ENCODE measurements at places on chromosomes 1 and 21.
A peak's percentile ranks its signal among the peaks of the same experiment; 100 is the strongest.

GRCh38 chr1:85692730-85693314 is 15.4 kb downstream of the ZNHIT6 start:
- DNase-seq: peak; percentile 8

GRCh38 chr21:29033871-29034270 is 9.4 kb downstream of the USP16 start:
- DNase-seq: no peak

DNA sequence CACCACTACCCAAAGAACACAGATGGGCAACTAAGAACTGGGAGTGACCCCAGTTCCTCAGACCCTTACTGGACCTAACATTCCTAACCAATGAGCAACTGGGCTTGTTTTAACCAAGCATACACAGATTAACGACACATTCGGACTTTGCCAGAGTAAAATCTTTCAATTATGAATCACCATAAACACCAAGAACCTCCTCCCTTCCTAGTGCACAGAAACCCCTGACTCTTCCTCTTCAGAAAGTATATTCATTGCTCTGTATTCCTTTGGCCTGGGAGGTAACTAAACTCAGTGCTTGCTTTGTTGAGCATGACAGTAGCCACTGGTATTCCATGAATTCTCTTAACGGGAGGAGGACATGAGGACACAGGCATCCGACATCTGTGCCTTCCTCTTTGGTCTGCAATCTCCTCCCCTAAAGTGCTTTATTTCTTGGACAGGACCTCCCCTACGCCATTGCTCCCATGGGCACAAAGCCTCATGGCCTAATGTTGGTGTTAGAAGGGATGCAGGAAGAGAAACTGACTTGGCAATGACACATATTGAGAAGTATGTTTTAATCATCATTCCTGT is 42.7 kb downstream of the SEC16B start:
- DNase-seq: no peak

GRCh38 chr1:228139406-228139930 is 611 bp upstream of the GUK1 start:
- no peak for DNase-seq

- DNase-seq: no peak
Observed at GRCh38 chr1:155529929-155530328, 32.7 kb downstream of the ASH1L start.

DNA sequence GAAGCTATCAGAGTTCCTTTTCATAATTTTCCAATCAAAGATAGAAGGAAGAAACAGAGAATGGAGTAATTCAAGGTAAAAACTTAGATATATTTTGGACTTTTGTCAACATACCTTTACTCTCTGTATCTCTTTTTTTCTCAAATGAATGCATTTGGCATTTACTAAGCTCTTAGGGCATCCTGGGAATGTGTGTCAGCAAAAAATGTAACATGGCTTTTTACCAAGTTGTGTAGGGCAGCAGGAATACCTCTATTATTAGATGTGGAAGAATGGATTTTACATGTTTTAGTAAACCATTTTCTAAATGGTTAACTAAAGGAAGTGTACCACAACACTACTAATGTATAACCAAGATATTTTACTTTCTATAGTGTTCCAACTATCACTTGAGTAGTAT is 4.2 kb upstream of the COL11A1 start:
- DNase-seq: no peak

- no peak for DNase-seq
Observed at GRCh38 chr1:223834660-223835263, 11.0 kb downstream of the TP53BP2 start.

DNA sequence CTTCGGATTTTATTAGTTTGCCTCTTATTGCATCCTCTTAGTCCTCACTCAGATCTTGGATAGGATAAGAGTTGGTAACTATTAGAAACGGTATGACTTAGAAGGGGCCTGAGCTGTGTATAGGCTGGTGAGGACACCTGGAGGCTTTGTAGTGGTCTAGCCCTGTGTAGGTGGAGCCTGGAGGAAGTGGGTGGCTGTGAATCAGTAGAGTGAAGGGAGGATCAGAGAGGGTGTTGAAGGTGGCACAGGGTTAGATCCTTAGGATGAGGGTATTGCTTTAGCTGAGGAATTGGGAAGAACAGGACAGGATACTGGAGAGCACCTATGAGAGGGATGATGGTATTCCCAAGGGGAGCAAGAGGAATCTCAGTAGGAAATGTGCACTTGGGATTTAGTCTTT is 5.7 kb downstream of the VANGL1 start:
- DNase-seq: no peak

GRCh38 chr1:14955976-14956375 is 197.6 kb upstream of the TMEM51 start:
- DNase-seq: peak; percentile 68

All from NCI-H2171 treated with DMSO at 0.1 percent for 48 hours (cell line).